ENCODE measurements at places on chromosomes 5 and 9. TPM values are rescaled to one million over a fixed set of nuclear protein-coding genes. Genes with fewer than 3 reads are reported as not detected.
A peak's percentile ranks its signal among the peaks of the same experiment; 100 is the strongest.

PCDHA7 gene
- 2.0 TPM for total RNA-seq

FOXD4L6 gene
- total RNA-seq = not detected

CREBRF gene
- 22.3 TPM for total RNA-seq

MARCHF3 gene
- total RNA-seq = 34.5 TPM

SEMA5A gene
- total RNA-seq = 189 TPM

IL9 gene
- not detected for total RNA-seq

NKD2 gene
- not detected for total RNA-seq

MYMK gene
- total RNA-seq = not detected

GRCh38 chr9:76615177-76615603 is 149.0 kb upstream of the PCA3 start:
- DNase-seq = no peak

DNA sequence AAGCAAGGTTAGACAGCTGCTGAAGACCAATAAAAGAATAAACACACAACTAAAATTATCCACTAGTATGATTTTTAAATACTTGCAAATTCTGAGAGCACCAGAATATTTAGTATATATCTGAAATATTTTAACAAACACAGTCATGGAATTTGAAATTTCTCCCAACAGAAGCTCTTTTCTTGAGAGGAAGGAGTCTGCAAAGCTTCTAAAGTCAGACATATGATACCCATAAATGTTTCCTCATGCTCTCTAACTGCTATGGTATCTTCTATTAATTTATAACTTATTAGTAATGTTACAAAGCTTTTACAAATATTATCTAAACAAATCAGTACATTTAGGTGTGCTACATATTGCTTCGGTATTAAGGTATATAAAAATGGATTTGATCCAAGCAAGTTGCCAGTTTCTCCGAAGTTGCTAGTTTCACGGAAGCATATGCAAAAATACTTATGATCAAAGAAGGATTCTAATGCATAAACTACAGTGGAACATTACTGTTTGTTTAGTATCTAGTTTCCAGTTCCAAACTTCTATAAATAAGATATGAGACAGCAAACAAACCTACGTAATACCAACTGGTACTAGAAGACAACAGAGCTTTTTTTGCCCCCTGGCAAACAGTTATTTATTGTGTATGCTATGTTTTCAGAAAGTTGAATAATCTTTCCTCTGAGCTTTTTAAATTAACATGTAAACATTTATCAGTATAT is 22.0 kb downstream of the FNIP1 start:
- no peak for DNase-seq

DNA sequence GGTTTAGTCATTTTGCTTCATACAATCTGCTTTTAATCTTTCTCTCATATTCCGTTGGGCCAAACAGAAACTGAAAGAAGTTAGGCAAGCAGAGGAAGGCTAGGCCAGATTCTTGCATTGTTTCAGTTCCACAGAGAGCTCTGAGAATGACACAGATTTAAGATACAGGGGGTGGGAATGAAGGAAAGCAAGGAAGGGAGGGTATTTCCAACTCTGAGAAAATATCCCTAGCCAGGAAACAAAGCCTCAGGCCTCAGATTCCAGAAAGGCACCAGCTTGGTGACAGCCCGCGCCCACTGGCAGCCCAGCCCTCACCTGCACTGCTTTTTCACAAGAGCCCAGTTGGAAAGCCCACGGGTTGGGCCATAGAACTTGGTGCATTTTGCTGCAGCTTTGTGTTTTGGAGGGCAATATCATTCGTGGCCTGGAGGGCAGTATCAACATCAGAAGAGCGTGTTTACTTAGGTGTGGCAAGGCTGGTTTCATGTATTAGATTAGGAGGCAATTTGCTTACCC is 63.5 kb downstream of the ENC1 start:
- DNase-seq = no peak

GRCh38 chr5:1919750-1920149 is 37.0 kb upstream of the IRX4 start:
- peak; percentile 44 for DNase-seq

GRCh38 chr5:132690156-132690555 is 16.4 kb downstream of the IL4 start:
- DNase-seq = no peak

GRCh38 chr5:17235731-17236330 is 18.4 kb downstream of the BASP1 start:
- DNase-seq = no peak

- DNase-seq = no peak
Observed at GRCh38 chr5:13580058-13580457, 364.4 kb downstream of the DNAH5 start.

GRCh38 chr9:33153666-33154065 is 13.5 kb downstream of the B4GALT1 start:
- no peak for DNase-seq

GRCh38 chr9:32423371-32423770 is 38.9 kb downstream of the ACO1 start:
- no peak for DNase-seq

DNA sequence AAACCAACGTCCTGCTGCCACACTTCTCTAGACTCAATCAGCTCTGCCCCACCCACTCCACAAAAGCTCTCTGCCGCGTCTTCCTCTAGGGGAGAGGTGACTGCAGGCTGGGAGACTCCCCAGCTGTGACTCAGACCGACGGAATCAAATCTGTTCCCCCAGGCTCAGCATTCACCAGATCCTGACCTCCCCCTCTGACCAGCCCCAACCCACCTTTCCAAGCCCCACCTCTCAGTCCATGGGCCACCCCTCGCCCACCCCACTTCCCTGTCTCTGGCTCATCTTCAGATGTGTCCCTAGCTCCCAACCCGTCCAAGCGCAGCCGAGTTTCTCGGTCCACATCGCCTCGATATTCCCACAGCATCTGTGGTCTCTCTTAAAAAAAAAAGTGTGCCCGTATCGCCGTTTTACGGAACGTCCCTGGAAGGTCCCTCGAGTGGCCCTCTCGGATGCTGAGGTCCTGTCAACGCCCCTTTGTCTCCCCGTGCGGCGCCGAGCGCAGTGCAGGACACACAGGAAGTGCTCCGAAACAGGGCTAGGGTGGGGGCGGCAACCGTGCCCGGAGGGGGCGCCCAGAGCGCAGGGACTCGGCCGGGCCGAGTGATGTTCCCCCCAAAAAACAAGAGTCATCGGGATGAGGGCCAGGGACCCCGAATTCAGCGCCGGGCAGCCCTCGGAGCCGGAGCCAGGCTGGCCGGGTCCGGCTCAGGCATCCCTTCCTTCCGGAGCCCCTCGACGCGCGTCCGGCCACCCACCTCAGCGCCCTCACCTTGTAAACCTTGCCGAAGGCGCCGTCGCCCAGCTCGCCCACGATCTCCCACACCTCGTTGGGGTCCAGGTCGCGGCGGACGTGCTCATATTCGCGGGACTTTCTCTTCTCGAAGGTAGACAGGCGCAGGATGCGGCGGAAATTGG is 649 bp downstream of the STK10 start:
- DNase-seq = no peak

DNA sequence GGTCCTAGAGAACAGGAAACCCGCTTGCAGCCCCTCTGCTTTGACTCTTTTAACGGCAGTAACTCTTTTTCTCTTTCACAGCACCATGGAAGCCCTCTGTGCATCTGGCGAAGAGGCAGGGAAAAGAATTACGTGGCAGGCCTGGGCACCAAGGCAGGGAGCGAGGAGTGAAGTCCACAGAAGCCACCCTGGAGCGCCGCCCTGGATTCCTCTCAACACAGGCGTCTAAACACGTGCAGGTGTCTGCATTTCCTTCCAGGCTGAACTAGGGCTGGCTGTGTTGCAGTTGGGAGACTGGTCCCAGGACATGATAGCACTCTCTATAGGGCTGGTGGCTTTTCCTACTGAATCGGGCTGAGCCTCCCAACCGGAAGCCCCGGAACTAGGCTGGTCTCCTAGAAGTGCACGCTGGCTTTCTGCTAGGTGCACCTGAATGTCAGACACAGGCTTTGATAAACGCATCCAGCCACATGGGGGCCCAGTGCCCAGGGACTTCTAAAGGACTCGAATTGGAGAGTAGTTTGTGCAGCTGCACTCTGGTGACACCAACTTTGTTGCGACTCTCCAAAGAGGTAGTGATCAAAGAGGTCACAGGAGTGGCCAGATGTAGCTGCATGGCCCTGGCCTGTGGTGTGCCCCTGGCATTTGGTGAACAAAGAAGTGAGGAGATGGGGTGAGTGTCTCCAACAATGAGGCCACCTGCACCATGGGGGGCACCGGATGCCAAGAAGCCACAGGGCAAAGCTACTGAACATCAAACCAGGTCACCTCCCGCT is 54.5 kb downstream of the AK8 start:
- DNase-seq = no peak

- no peak for DNase-seq
Observed at GRCh38 chr5:160438316-160439204, 16.9 kb downstream of the PTTG1 start.

GRCh38 chr5:76953551-76954382 is 922 bp downstream of the CRHBP start:
- no peak for DNase-seq

- no peak for DNase-seq
Observed at GRCh38 chr5:17837757-17838156, 203.5 kb downstream of the TAF11L14 start.

GRCh38 chr5:100697970-100698369 is 162.8 kb downstream of the FAM174A start:
- no peak for DNase-seq

DNA sequence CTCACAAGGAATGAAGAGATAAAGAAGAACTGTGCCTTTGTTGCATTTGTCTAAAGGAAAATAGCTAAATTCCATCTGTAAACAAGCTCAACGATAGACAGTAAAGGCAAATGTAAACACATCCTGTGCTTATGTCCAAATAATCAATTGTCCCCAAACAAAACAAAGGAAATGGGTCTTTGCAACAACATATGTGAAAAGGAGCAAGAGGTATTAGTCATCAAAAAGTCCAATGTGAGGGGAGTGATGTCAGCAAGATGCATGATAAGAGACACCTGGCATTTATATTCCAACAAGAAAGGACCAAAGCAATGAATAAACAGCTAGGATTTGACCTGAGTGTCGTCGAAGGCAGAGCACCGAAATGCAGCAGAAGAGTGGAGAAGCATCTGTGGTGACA is 209.1 kb downstream of the ASTN2 start:
- DNase-seq = no peak

DNA sequence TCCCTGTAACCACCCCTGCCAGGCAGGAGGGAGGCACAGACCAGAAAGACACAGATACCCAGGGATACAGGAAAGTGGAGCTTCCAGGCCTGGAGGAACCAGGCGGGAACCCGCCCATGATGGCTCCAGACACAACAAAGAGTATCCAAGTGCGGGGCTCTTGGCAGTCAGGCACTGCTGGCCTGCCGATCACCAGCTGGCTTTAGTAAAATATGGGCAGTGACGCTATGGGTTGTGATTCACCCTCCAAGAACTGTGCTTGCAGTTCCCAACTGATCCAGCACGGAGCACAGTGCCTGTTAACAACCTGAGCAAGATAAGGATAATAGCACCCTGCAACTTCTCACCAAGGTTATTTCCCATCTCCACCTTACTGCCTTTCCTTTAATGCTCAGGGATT is 463.3 kb downstream of the IRX1 start:
- DNase-seq = no peak

DNA sequence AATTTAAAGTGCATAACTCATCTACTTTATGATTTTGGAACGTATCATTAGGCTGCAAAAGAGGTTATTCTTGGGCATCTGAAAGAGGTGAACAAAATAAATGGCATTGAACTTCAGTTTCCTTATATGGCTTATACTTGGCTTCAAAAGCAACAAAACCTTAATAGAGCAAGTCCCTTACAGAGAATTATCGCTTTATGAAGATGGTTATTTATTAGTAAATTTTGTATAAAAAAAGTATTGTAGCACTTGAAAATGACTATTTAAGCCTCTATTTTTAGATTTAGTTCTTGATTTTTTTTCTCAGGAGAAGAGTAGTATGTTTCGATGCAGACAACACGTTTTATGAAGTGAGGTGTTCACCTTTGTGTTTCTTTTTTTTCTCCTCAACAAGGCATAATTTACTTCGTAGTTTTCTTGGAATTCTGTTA is 2.0 kb downstream of the ERBIN start:
- DNase-seq = no peak

DNA sequence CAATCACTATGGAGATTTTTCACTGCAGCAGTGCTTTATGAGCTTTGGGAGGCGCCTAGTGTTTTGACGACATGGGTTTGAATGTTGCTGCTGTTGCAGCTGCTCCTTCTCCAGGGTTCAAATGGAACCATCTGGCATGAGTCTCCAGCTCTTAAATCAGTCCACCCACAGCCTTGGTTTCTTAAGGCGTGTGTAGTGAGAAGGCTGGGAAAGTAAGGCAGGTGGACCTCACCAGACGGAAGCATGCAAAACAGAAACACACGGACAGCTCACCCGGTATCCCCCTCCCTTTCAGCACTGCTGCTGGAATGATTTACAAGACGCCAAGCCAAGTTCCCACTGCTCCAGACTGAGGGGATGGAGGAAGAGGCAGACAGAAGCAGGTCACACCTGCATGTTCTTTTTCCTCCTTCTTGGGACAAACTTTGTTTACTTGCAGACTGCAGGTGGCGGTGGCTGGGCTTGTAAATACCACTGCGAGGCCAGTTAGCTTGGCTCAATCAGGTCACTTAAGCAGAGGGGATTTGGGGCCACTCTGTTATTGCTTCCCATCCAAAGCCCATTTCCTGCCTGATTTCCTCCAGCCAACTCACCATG is 47.4 kb downstream of the ADAM19 start:
- no peak for DNase-seq

DNA sequence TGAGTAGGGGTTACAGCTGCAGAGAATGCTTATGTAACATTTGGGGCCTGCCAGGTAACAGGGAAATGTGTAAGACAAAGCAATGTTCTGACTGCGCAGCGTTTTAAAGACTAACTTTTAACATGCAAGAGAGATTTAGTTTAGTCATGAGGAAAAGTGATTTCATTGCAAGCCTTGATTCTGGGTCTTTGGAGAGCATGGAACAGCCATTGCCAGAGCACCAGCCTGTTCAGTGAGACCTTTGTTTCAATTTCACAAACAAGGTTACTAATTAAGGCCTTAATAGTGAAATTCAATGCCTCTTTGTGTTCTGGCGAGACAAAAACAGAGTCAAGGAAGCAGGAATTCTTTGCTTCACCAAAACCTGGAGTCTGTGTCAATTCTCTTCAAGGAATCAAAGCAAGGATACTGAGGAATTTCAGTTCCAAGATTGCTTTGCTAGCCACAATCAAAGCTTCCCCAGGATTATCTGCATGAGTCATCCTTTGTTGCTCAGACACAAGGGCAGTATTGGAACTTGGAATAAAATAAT is 14.4 kb downstream of the CKMT2 start:
- DNase-seq = no peak

Measured in osteocyte (in vitro differentiated cells).